Activated T-helper 17 cell treated with anti-CD3 and anti-CD28 coated beads, Interleukin-2, amount 50 U/mL, for 72 hours (primary cell): ENCODE measurements at places on chromosomes 5 and 9. TPM values are rescaled to one million over a fixed set of nuclear protein-coding genes. Genes with fewer than 3 reads are reported as not detected.

IFNA21 gene
- not detected for total RNA-seq

SH3GLB2 gene
- 76.0 TPM for total RNA-seq

LHX3 gene
- total RNA-seq, result not detected

TMEM232 gene
- total RNA-seq, result 0.78 TPM

CCDC127 gene
- 10.5 TPM for total RNA-seq

SEC16A gene
- 56.0 TPM for total RNA-seq

KCNV2 gene
- not detected for total RNA-seq

SLC46A2 gene
- total RNA-seq, result not detected

PRR16 gene
- total RNA-seq, result not detected

MZB1 gene
- total RNA-seq, result 39.9 TPM

FOXD4L5 gene
- total RNA-seq, result 0.37 TPM

FOXD4L3 gene
- not detected for total RNA-seq

SVEP1 gene
- 0.13 TPM for total RNA-seq

CCDC180 gene
- total RNA-seq, result 3.6 TPM

IL4 gene
- not detected for total RNA-seq

SETX gene
- 39.9 TPM for total RNA-seq
